Stimulated activated CD4-positive, alpha-beta T cell treated with anti-CD3 and anti-CD28 coated beads, Interleukin-1b, Interleukin-23, amount 100 ng/mL, for 4 hours (primary cell): ENCODE measurements at places on chromosomes 1 and 21.

DNA sequence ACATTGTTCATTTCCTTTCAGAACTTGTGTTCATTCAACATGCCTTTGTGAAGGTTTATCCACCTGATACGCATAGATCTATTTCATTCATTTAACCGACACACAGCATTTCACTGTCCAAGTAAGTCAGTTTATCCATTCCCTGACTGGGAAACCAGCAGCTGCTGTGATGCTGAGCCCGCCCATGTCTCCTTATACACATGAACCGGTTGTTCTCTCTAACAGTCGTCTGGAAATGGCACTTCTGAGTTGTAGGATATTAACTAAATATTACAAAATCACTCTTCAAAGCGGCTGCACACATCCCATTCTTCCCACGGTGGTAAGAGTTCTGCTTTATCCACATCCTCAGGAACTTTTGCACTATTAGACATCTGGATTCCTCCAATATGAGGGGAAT lies 71.1 kb downstream of the NPHP4 start:
- no peak for DNase-seq

DNA sequence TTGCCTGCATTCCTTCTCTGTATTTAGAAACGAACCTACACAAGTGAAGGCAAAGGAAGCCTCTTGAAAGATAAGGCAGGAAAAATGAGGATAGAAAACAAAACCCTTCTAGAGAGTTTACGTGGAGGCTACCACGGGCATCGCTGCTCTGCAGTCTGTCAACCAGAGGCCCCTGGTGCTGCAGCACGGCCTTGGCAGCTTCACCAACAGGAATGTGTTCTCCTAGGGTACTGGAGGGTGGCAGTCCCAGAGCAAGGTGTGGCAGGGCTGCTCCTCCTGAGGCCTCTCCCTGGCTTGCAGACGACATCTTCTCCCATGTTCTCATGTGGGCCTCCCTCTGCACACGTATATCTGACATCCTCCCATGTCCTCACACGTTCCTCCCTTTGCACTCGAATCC lies 57.6 kb upstream of the SAMD11 start:
- DNase-seq, result no peak

DNA sequence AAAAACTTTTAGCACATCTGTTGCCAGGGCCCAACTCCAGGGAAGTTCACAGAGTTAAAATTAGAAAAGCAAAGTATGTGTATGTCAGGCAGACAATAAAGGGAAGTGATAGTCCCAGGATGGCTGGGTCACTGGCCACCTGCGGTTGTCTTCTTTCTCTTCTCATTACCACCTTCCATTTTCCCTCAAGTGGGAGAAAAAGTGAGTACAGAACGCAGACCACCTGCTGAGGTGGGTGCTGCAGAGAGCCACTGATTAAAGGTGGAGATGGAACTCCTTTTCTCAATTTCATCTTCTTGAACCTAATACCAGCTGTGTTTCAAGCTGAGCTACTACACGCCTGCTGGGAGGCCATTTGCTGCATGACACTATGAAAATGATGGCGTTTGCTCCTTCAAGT lies 88.8 kb upstream of the PDE4B start:
- DNase-seq, result no peak

- no peak for DNase-seq
Measured at GRCh38 chr1:210293171-210293607, 35.5 kb upstream of the HHAT start.

DNA sequence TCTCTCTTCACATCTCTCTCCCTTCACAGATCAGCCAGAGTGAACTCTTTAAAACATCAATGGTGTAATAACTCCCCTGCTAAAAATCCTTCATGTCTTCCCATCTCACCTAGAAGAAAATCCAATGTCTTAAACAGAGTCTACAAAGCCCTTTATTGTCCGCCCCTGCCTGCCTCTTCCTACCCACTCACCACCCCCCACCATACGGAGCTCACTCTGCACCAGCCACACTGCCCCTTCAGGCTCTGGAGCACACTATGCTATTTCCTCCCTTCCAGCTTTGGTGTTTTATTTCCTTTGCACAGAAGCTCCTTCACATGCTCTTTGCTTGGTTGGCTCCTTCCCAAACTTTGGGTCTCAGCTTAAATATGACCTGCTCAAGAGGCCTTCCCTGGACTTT lies 10.2 kb downstream of the CAMK1G start:
- no peak for DNase-seq

DNA sequence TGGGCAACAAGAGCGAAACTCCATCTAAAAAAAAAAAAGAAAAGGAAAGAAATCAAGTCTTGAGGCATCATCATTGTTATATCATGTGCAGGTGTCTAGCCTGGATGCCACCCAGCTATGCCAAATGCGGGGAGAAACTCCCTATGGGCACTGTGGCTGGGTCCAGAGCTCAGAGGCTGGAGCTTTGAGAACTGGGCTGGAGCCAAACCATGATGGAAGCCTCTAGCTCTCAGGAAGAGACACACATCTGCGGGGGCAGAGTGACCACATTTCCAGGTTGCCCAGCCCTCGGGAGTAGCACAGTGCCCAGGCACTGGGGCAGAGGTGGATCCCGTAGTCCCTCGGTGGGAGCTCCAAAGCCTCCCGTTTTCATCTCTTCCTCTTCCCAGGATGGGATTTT lies 58.9 kb downstream of the COL18A1 start:
- DNase-seq, result no peak

- DNase-seq, result no peak
Measured at GRCh38 chr21:39373634-39374033, 24.7 kb upstream of the HMGN1 start.

DNA sequence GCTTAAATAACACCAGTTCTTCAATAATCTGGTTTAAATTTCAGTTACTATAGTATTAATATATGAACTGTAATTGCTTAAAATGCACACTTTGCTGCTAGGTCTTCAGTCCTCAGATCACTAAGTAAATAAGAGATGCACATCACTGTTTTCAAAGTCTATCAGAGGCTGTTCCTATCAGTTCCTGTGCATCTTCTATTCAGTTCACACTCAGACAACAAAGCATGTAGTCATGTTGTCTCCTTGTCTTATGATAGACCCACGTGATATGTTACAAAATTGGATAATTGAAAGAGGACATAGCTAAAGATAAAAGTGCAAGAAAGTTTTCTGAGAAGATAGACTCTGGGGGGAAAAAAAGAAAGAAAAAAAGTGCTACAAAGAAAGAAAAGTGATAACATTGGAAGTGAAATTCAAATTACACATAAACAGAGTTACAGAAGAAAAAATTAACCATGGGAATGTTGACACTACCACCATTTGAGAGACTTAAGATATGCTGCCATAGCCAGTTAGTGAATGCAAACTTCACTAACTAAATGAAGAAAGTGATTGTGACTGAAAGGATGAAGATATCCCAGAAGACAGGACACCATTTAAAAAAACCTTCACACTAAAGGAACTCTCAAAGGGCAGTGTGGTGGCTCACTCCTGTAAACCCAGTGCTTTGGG lies 33.9 kb upstream of the TSNAX start:
- DNase-seq, result no peak

DNA sequence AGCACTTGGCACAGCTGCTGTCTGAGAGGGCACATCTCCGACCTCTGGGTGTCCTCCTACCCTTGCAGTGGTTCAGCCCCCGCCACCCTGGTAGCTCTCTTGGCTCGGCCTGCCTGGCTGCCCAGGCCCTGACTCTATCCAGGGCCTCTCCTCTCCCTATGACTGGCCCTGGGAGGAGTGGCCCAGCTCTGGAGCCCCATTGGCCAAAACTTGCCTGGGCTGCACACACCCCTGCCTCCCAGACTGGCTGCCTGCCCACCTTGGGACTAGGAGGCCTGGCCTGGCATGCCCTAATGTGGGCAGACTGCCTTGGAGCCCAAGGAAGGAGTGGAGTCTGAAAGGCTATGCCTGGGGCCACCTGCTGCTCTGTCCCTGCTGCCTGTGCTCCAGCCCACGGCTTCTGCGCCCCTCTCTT lies 33.6 kb downstream of the ACOT11 start:
- DNase-seq, result no peak

DNA sequence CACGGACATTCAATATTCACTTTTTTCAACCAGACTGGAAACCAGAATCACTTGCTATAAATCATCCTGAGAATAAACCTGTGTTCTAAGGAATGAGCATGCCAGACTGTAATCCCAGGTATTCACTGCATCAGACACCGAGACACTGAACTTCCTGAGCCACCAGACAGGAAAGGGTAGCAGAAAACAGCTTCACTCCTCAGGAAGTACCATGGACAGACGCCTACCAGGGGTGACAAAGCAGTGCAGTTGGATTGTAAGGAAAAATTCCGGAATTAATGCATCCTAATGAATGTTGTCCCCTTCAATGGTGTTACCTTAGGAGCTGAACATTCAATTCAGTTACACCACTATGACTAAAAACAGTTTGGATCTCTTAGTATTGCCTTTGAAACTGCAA lies 156.1 kb downstream of the PIGK start:
- no peak for DNase-seq

GRCh38 chr1:26570287-26570686 lies 40.7 kb downstream of the RPS6KA1 start:
- DNase-seq, result no peak

DNA sequence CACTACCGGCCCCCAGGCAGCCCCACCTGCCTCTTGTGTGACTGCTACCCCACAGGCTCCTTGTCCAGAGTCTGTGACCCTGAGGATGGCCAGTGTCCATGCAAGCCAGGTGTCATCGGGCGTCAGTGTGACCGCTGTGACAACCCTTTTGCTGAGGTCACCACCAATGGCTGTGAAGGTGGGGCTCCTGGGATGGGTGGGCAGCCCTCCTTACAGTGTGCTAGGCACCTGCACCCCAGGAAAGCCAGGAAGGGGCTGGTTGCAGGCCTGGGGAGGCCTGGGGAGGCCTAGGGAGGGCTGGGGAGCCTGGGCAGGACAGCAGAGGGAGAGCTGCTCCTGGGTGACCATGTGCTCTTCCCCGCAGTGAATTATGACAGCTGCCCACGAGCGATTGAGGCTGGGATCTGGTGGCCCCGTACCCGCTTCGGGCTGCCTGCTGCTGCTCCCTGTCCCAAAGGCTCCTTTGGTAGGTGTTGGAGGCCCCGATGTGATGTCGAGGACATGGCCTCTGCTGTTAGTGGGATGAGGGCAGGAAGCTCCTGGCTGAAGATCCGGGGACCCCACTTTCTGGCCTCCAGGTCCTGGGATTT lies 16.5 kb downstream of the CELSR2 start:
- no peak for DNase-seq
